Forelimb muscle (tissue), 1 donor: ENCODE measurements at places on chromosomes 12 and 14.

- no peak for DNase-seq
Measured at GRCh38 chr14:103516426-103517173, 6.0 kb downstream of the CKB start.

GRCh38 chr12:13940335-13940865 is 41.0 kb downstream of the GRIN2B start:
- no peak for DNase-seq

GRCh38 chr12:45034861-45035265 is 16.0 kb downstream of the DBX2 start:
- DNase-seq = no peak

GRCh38 chr12:704516-705242 is 41.4 kb upstream of the NINJ2 start:
- DNase-seq = no peak

GRCh38 chr14:103084021-103084919 is at the start of gene LBHD2:
Gene LBHD2 (plus strand): TSS chr14:103084210. CDS start chr14:103086013, 1,803 bp downstream.
- DNase-seq = no peak

DNA sequence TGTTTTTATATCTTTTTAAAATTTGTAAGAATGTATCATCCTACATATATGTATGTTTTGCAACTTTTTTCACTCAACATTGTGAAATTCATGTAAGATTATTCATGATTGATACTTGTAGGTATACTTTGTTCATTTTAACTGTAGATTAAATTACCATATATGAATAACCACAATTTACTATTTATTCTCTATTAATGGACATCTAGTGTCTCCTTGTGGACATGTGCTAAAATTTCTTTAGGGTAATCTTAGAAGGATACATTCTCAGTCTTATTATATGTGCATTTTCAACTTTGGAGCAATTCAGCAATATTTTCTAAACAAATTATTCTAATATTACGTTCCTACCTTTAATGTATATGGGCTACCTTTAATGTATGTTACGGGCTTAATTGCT is 192.4 kb downstream of the FUT8 start:
- DNase-seq = no peak

- DNase-seq = no peak
Measured at GRCh38 chr12:49777800-49778748, 36.7 kb downstream of the TMBIM6 start.

DNA sequence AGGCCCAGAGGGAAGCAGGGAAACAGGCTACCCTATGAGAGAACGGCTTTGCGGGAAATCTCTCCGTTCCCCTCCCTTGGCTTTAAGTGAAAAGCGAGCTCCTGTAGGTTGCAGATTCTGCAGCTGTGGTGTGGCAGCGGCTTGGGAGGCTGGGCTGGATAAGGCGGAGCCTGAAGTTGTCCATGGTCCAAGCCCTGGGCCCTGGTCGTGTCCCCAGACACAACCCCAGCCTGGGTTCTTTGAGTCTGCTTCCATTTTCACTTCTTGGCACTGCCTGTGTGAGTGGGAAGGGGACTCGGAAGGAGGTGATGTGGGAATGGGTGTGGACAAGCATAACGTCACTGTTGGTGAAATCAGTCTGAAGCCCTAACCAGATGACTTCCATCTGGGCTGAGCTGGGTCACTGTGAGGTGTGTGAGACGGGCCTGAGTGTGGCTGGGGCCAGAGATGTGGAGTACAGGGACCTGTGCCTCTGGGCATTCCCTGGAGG is 43.0 kb upstream of the CTDSP2 start:
- peak; percentile 93 for DNase-seq

DNA sequence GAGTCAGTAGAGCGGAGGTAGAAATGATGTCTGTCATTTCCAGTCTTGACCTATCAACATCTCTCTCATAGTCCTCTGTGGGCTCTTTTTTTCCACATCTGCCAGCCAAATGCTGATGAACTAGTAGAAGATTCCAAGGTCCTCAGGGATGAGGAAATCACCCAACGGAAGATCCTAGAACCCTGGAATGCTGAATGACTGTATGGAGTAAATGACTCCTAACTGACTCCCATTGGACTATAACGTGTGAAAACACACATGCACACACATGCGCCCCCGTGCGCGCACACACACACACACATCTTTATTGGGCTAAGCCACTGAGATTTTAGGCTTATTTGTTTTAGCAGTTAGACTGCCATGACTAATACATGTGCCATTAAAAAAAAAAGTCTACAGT is 159.2 kb downstream of the MYRFL start:
- no peak for DNase-seq

GRCh38 chr14:68501171-68501570 is 291.7 kb downstream of the ZFP36L1 start:
- no peak for DNase-seq

GRCh38 chr14:81298122-81298521 is 77.4 kb upstream of the GTF2A1 start:
- no peak for DNase-seq

GRCh38 chr12:127964717-127965116 is 302.3 kb upstream of the TMEM132C start:
- DNase-seq = no peak

DNA sequence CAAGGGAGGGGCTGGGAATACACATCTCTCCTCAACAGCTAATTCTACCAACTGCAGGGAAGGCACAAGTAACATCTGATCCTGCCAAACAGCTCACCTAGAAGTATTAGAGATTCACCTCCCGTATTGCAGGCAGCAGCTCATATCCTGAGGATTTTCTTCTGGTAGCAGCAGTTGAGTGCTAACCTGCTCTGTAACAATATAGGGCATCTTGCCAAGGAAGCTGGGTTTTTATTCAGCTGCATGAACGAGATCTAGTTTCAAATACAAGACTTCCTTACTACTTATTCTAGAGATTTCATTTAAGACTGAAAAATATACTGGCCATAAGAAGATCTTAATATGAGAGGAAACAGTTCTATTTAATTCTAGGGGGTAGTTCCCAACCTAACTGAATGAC is 261.4 kb upstream of the USP15 start:
- peak; percentile 2 for DNase-seq

- DNase-seq = no peak
Measured at GRCh38 chr14:69637503-69638031, 26.2 kb downstream of the SUSD6 start.

DNA sequence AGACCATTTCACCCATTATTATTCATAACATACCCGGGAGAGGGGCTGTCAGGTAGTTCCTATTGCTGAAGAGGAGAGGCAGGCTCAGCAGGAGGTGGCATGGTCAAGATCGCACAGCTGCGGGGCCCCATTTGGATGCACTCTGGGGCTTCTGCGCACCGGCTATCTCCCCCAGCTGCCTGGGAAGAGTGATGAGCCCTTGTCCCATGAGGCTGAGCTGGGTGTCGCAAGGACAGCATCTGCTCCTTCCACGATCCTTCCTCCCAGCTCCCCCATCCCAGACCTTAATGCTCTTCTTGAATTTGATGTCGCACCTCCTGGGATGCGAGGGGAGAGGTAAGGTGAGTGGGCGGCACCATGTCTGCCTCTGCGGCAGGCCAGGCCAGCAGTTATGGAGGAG is 62.6 kb downstream of the SLC24A4 start:
- no peak for DNase-seq

DNA sequence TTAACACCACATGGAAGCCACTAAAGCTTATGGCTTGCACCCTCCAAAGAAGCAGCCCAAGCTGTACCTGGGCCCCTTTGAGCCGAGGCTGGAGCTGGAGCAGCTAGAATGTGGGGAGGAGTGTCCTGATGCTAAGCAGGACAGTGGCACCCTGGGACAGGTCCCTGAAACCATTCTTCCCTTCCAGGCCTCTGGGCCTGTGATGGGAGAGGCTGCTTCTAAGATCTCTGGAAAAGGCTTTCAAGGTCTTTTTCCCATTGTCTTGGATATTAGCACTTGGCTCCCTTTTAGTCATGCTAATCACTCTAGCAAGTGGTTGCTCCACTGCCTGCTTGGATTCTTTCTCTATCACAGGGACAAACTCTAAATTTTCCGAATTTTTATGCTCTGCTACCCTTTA is 40.9 kb downstream of the OSBPL8 start:
- DNase-seq = no peak

DNA sequence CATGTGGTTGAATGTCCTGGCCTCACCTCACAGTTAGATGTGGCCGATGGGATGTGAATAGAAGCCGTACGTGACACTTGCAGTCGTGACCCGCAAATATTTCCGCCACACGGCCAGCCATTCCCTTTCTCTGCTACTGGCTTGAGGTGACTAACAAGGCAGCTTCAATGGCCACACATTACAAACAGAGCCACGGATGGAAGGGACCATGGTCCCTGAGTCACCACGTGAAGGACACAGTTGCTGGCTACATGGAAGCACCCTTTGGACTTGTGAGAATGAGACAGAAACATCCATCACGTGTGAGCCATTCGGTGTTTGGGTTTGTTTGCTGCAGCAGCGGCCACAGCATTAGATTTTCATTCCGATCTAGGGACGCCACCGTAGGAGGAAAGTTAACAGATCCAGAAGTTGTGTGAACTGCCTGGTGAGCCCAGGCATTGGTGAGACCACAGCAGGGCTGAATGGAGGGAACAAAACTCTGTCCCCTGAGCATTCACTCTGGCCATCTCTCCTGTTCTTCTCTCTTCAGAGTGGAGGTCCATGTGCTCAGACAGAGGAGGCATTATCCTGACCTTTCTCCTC is 33.5 kb upstream of the ADGRD1 start:
- DNase-seq = no peak

DNA sequence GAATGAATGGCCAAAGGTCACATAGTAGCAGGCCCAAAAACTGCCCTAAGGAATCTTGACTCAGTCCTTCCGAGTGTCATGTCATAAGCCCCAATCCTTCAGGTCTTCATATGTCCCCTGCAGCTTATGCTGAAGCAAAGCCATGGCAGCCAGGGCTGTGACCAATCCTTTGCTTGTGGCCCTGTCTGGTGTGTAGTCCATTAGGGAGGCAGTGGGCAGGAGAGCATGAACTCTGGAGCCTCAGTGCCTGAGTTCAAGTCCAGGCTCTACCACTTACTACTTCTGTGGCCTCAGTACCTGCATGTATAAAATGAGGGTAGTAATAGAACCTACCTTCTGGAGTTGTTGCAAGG is 20.3 kb downstream of the PLEKHG3 start:
- no peak for DNase-seq

DNA sequence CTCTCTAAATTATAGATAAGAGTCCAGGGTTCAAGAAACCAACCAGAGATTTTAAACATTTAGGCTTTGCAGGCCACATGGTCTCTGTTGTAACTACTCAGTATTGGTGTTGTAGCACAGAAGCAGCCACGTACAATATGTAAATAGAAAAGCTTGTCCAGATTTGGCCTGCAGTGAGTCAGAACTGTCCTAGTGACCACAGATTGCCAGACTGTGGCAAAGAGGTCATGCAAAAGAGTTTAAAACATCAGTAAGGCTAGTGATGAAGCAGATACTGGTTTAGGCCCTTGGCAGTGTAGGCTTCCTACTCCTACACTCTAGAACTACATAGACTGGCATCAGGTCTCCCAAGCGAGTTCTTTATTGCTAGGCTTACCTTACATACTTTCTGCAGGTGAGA is 117.6 kb upstream of the GARIN6 start:
- no peak for DNase-seq

DNA sequence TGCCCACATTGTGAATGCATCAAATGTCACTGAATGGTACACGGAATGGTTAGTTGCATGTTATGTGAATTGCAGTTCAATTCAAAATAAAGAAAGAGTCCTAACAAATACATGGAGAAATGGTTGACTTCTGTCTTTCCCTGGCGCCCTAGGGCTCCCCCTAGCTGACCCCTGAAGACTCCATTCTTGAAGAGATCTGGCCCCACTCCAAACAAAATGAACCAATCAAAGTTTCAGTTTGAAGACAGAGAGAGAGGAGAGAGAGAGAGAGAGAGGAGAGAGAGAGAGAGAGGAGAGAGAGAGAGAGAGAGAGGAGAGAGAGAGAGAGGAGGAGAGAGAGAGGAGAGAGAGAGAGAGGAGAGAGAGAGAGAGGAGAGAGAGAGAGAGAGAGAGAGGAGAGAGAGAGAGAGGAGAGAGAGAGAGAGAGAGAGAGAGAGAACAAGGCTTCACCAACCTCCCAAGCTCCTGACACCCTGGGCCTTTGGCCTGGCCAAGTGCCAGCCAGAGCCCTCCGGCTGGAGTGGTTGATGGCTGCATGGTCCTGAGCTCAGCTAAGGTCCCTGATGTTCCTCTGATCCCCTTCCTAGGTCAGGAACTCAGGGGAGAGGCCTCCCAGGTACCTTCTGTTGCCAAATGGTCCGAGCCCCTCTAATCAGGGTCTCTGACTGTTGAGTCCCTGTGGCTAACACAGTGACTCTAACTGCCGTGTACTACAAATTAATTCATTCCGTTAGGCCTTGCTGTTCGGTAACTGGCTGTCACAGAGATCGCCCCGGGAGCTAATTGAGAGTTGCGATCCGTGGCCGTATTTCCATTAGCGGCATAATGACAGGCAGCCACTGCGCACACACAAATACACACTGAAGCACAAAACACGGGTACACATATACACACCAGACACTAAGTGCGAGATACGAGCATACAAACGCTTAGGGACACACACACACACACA is 188.8 kb downstream of the ESRRB start:
- no peak for DNase-seq

DNA sequence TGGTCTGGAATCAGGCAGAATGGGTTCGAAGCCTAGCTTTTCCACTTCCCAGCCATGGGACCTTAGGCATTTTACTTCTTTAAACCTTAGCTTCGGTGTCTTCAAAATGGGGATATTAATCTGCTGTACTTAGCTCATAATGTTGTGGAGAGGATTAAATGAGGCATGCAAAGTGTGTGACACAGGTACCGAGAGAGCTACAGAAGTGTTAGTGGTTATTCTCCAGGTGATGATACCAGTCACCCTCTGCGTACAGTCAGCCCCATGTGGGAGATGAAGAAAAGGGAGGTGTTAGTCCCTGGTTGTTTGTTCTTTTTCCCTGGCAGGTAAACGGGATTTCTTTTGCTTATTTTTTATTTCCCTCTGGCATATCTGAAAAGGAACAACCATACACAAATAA is 212.1 kb downstream of the PHLDA1 start:
- no peak for DNase-seq

DNA sequence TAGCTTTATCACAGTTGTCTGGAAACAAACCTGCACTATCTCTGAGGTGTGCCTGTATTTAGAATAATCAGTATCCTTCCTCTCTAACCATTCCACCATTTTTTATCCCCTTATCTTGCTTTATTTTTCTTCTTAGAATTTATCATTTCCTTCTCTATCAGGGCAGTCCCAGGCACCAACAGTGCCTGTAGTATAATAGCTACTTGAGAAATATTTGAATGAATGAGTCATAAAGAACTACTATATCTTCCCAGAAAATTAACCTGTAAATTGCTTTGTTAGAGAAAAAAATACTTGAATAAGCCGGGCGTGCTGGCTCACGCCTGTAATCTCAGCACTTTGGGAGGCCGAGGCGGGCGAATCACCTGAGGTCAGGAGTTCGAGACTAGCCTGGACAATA is 21.2 kb upstream of the FOXJ2 start:
- no peak for DNase-seq
